ENCODE measurements at places on chromosomes 13 and 19.

GRCh38 chr19:7751157-7751783 lies 3.9 kb upstream of the CD209 start:
- peak; percentile 86 for DNase-seq

- no peak for DNase-seq
Measured at GRCh38 chr13:62502588-62502987, 1086.9 kb upstream of the PCDH20 start.

DNA sequence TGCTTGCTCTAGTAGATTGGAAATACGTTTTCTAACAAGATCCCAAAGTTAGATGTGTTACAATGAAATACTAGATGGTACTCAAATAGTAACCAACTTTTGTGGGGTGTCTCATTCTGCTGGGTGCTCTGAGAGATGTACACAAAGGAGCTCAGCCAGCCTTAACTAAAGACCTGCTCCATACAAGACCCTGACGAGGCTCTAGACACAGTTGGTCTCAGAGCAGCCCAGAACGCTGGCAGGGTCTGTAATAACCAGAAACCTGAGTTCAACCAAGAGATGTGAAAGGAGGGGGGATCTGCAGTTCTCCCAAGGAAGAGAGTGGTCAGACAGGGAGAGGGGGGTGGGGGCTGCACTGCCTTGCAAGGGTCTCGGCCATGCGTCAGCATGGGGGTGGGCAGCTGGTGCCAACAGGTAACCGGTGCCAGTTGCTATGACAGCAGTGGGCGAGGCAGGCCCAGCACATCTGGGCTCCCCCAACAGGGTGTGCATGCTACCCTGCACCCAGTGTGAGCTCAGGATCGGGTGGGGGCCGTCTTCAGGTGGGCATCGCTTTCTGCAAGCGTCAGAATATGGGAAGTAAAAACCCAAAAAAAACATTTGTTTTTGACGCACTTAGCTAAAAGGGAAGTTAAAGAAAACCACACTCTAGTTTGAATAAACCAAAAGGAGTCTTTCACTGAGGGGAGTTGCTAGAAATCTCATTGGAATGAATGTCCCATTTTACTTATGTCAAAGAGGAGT lies 68.0 kb upstream of the GPR183 start:
- DNase-seq = peak; percentile 68

GRCh38 chr13:49367640-49368422 lies 76.0 kb downstream of the CAB39L start:
- no peak for DNase-seq

GRCh38 chr13:23877286-23877685 lies 11.9 kb downstream of the MIPEP start:
- no peak for DNase-seq

DNA sequence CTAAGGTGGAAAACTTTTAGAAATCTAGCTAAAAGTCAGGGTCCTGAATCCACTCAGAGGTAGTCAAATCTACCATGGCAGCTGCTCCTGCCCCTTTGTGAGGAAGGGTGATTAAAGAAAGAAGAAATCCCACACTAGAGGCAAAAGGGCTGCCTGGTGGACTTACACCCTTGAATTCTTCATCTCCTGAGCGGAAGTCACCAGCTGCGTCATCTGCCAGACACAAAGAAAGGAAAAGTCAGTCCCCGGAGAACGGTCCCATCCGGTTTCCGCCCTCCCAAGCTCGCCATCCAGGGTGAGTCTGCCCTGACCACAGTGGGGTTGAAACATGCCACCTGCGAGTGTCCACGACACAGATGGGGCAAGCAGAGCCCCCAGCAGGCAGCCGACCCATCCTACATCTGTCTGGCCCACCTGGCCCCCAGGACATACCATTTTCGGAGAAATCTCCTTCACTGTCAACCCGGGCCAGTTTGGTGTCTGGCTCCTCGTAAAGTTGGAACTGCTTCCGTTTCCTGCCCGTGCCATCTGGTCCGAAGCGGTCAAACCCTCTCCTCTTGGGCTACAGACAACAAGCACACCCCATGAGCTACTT lies 7.7 kb downstream of the AKAP8 start:
- DNase-seq = no peak
